SHP77 treated with DMSO at 0.1 percent for 48 hours (cell line): ENCODE measurements at places on chromosomes 12 and 14.

DNA sequence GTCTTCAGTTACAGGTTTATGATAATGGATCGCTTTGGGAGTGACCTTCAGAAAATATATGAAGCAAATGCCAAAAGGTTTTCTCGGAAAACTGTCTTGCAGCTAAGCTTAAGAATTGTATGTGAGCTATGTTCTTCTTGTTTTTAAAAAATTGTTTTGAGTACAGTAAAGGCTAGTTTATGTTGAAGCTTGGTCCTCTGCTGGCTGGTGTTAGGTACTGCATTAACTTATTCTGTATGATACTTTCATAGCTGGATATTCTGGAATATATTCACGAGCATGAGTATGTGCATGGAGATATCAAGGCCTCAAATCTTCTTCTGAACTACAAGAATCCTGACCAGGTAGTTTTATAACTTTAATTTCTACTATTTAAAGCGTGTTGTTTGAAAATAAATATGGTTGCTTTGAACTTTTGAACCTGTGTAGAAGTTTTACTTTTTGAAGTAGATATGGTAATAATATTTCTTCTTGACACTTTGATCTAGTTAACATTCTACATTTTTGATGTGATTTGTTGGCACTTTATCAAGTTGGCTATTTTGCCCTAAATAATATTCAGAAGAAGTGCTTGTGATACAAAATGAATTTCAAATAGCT is 55.7 kb downstream of the VRK1 start:
- DNase-seq, result no peak

DNA sequence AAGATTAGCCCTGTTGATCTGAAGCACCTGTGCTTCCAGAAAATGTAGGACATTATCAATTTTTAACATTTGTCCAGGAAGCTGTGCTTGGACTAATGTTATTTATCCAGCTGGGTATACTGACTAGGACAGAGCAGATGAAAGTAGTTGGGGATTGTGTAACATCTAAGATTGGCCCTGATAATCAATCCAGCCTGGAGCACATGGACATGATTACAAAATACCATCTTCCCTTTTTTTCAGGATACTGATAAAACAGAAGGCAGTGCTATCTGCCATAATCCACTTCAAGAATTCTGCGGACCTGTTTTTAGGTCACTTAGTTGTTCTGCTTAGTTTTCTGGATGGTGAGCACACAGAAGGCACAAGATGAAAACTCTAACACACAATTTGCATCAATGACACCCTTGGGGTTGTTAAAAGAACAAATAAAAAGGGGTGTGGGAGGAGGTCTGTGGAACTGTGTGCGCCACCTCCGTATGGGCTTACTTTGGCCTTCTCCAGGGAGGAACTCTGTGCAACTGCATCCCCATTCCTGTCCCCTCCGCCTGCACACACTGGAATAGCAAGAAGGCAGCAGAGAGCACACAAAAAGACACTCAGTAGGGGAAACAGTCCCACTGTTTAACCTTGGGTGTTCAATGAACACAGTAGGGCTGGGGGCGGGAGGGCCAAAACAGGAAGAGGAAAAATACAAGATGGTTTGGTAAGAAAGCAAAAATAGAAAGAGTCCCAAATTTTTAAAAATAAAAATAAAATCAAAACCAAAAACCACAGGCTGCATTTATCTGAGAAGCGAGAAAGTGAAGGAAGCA is 31.1 kb upstream of the DUSP6 start:
- peak; percentile 31 for DNase-seq

- no peak for DNase-seq
Measured at GRCh38 chr12:66062290-66062625, 68.3 kb downstream of the LLPH start.

DNA sequence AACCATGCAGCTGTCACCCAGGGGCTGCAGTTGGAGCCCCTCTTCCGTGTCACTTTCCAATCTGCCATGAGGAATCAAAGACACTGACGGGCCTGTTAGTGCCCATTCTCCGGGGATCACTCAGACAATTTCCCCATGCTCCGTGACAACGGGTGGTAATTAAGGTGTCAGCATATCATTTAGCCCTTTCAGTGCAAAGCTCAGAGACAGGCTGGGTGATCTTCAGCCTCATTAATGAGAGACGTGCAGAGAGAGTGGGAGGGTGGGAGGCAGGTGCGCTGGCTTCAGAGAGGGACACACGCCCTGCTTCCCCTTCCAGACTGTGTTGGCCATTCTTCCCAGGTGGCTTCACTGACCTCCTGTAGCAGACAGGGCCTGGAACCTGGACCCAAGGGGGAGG is 58.7 kb downstream of the MVK start:
- no peak for DNase-seq

DNA sequence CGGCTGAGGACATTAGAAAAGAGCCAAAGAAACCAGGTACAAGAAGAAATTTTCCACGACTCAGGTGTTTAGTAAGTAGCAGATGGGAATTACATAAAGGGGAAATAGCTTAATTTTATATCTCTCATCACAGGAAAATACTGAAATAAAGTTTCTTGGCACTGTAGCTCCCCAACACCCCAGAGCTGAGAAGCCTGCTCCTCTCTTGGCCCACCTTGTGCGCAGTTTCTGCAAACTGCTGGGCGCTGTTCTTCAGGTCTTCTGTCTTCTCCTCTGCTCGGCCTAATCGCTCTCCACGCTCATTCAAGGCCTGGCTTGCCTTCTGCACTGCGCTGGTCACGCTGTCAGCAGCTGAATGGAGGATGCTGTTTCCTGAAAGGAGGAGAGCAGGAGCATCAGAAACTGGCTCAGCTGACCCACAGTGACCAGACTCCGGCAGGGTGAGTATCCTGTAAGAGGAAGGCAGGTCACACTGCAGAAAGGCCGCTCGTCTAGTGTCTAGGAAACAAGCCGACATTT is 184.9 kb upstream of the GZMB start:
- no peak for DNase-seq

GRCh38 chr12:28885928-28886327 is 263.1 kb upstream of the FAR2 start:
- no peak for DNase-seq

DNA sequence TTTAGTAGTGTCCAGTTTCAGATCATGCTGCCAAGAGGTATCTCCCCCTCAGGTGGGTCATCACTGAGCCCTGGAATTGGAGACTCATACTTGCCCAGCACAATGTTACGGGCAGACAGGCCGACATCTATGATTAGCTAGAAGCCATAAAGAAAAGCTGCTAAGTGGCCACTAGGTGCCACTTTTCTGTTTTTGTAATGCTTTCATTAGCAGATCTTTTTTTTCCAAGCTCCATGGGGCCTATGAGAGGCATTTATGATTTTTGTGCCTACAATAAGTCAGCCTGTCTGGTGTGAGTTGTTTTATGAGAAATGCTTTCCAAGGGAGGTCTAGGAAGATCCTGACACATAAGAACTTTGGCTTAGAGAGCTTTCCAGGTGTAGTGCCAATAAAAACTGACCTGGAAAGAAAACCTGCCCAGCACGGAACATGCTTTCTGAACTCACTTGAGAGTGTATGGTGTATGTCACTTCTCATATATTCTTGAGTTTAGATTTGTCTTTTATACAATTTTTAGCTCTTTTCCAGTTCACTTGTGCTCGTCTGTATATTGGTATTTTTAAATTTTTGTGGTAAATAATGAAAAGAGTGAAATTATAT is 21.8 kb upstream of the SMCO2 start:
- peak; percentile 55 for DNase-seq

DNA sequence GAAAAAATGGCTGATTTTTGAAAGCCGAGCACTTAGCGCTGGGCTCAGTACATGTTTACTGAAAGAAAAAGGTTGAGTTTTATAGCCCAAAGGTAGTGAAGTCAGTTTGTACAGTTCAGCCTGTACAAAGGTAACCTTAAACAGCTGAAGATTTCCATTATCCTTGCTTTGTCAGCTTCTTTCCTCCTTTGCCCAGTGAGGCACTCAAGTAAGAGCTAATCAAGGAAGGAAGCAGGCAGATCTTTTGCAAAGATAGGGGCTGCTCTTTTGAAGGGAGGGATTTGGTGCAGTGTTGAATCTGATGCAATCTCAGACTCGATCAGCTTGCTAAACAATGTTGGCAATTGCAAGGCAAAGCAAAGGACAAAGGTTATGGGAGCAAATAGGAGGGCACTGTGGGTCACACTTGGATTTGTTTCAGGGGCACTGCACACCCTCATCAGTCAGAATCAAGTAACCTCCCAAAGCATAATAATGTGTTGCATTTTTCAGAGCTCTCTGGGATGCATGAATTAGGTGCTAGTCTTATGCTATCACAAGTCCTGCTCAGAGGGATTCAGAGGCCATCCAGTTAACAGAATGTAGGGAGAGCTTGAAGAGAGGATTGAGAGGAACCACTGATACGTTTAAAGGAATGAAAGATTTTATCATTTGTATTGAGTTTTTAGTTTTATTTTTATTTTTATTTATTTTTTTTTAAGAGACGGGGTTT is 44.4 kb downstream of the ANO6 start:
- DNase-seq, result no peak

GRCh38 chr14:38944691-38945090 is 158.3 kb downstream of the SEC23A start:
- DNase-seq, result no peak

- DNase-seq, result no peak
Measured at GRCh38 chr14:32104803-32105202, 27.7 kb downstream of the ARHGAP5 start.

- DNase-seq, result no peak
Measured at GRCh38 chr12:17204289-17205054, 598.5 kb upstream of the LMO3 start.

- peak; percentile 67 for DNase-seq
Measured at GRCh38 chr14:105480807-105481801, 5.6 kb upstream of the CRIP1 start.

DNA sequence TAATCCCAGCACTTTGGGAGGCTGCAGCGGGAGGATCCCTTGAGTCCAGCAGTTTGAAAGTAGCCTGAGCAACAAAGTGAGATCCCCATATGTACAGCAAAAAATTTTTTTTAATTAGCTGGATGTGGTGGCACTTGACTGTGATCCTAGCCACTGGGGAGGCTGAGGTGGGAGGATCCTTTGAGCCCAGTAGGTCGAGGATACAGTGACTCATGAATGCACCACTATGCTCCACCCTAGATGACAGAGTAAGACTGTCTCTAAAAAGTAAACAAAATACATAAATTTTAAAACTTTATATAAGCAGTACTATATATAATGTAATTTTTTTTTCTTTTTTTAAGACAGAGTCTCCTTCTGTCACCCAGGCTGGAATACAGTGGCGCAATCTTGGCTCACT is 115.4 kb downstream of the ESR2 start:
- no peak for DNase-seq

DNA sequence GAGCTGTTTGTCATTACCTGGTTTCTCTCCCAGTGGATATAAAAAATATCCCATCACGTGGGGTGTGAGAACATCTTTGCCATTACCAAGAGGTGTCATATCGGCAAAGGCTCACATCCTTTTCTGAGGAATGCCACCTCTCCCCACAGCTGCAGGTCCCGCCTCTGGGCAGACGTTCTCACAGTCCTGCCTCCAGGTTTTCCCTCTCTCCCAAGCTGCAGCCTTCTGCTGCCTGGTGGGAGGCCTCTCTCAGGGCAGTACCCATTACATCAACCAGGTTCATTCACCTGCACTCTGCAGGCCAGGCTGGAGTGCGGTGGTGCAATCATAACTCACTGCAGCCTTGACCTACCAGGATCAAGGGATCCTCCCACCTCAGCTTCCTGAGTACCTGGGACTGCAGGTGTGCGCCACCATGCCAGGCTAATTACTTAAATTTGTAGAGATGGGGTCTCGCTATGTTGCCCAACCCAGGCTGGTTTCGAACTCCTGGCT is 15.0 kb upstream of the TMEM119 start:
- no peak for DNase-seq

DNA sequence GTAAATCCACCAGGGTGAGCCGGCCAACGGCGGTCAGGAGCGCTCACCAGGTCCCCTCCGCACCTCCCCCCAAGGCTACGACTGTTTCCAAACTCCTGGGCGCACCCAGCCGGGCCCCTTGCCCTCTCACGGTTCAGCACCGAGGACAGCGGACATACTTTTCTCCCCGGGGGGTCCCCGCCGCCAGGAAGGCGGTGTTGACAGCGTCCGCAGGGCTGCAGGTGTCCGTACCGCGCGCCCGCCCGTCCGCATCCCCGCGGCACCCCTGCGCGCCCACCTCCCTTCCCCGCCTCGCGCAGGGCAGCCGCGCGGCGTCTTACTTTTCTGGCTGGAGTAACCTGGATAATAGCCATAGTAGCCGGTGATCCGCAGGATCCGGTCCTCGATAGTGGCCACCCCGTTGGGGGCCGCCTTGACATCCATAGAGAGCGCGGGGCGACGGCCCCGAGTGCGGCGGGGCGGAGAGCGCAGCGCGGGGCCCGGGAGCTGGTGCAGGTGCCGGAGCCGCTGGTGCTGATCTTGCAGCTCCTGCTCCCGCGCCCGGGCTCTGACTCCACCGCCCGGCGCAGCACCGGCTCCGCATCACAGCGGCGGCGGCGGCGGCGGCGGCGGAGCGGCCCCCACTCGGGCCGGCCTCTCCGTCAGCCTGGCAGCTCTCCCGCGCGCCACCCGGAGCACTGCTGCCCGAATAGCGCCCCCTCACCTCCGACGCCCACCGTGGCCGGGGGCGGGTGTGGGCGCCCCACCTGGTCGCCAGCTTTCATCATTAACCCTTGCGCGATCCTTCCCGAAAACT is at the start of gene SLC35F4:
SLC35F4 (minus strand) TSS at position 690 of the 796 bp plus-strand sequence.
- DNase-seq, result no peak

GRCh38 chr14:68668028-68668427 is 124.8 kb downstream of the ZFP36L1 start:
- DNase-seq, result no peak

DNA sequence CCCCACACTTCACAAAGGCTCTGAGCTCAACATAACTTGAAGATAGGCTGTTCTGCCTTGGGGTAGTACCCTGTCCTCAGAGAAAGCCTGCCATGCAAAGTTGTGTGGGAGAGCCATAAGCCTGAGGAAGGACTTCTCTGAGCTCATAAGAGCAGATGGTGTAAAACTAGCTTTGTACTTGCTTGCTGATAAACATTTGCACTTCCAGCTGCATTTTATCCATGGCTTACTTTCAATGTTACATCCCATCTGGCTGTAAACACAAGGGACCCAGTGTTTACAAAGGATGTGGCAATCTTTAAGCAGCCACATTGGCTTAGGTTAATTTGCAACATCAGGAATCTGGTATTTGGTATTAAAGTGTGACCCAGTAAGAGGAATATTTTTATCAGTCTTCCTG is 258.1 kb downstream of the IPO8 start:
- no peak for DNase-seq

- no peak for DNase-seq
Measured at GRCh38 chr12:59010118-59010517, 89.8 kb upstream of the LRIG3 start.

- DNase-seq, result no peak
Measured at GRCh38 chr12:28390206-28390605, 199.9 kb downstream of the CCDC91 start.

GRCh38 chr12:116532986-116533342 is 26.2 kb upstream of the MAP1LC3B2 start:
- DNase-seq, result no peak

GRCh38 chr14:74924061-74924460 is 1.0 kb upstream of the RPS6KL1 start:
- DNase-seq, result no peak

DNA sequence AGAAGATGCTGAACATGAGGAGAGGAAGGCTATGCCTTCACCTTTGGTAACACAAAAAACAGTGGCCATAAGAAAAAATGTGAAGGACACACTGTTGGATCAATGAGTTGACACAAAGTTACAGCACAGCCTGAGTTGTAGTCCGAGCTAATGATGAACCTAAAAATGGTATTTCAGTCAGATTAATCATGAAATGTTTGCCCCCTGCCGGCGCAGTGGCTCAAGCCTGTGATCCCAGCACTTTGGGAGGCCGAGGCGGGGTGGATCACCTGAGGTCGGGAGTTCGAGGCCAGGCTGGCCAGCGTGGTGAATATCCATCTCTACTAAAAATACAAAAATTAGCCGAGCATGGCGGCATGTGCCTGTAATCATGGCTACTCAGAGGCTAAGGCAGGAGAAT is 1.3 kb upstream of the CAPRIN2 start:
- no peak for DNase-seq
